Regular cardiac myocyte (primary cell): ENCODE measurements at places on chromosomes 7 and 10. TPM values are rescaled to one million over a fixed set of nuclear protein-coding genes. Genes with fewer than 3 reads are reported as not detected.

SAP25 gene
- total RNA-seq = not detected in 2 replicates

EPO gene
- not detected in 2 replicates for total RNA-seq

ZNF716 gene
- not detected in 2 replicates for total RNA-seq

TEX47 gene
- not detected in 2 replicates for total RNA-seq

MYO1G gene
- under 0.01 TPM in 2 replicates for total RNA-seq

SMO gene
- total RNA-seq = 4.8 and 21.4 TPM in 2 replicates

MRM2 gene
- total RNA-seq = 16.1 and 31.8 TPM in 2 replicates

HABP2 gene
- under 0.01 and 0.19 TPM in 2 replicates for total RNA-seq

OR2A1 gene
- under 0.01 TPM in 1 of 2 replicates, not detected in the other for total RNA-seq

DGKI gene
- total RNA-seq = 5.6 and 22.3 TPM in 2 replicates

CABCOCO1 gene
- 0.28 TPM in 1 of 2 replicates, not detected in the other for total RNA-seq
